ENCODE measurements at places on chromosomes 5 and 9.
A peak's percentile ranks its signal among the peaks of the same experiment; 100 is the strongest.

DNA sequence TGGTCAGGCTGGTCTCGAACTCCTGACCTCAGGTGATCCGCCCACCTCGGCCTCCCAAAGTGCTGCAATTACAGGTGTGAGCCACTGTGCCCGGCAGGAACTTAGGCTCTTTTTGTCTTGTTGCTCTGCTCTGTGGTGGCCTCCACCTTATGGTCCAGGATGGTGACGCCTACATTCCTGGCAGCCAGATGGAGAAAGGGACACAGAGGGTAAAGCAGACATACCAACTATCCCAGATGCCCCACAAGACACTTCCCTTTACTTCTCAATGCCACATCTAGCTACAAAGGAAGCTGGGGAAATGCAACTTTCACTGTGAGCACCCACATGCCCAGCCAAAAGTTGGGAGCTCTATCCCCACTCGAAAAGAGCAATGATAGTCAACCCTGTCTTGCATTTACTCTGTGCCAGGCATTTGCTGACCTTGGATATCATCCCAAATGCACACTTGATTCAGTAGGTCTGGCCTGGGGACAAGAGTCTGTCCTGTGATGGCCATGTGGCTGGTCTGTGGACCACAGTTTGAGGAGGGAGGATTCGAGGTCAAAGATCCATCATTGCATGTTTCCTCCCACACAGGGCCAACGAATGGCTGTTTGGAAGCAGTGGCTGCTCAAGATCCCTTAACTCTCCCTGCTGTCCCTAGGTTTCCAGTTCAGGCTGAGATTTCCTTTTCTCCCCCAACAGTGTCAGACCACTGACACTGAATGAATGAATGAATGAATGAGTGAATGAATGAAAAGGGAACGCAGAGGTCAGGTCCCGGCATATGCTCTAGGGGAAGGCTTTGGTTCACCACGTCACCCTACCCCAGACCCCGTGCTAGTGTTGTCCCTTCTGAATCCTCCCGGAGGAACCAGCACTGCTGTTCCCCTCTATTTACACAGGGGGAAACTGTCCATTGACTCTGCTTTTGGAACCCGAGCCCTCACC lies 1.4 kb upstream of the ERGIC1 start:
- no peak for DNase-seq

DNA sequence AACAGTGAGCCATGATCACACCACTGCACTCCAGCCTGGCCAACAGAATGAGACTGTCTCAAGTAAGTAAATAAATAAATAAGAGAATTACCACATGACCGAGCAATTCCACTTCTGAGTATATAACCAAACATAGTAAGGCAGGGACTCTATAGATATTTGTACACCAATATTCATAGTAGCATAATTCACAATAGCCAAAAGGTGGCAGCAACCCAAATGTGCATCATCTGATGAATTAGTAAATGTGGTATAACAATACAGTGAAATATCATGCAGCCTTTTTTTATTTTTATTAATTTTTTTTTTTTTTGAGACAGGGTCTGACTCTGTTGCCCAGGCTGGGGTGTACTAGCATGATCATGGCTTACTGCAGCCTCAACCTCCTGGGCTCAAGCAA lies 33.1 kb downstream of the ALDH7A1 start:
- DNase-seq, result peak; percentile 15

DNA sequence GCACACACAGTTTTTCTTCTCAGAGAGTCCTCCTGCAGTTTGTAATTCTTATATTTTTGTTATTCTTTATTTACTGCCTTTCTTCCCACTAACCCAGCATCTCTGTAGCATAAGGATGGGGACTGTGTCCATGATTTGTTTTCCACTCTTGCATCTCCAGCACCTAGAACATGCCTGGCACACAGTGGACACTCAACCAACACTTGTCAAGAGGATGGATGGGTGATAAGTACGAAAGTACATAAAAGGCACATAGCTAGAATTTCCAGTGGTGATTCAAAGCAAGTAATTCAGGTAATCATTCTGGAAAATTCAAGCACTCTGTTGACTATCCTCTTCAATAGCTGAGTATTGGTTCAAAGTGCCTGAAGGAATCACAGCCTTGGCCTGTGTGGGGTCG lies 60.2 kb upstream of the TRIO start:
- DNase-seq, result no peak

DNA sequence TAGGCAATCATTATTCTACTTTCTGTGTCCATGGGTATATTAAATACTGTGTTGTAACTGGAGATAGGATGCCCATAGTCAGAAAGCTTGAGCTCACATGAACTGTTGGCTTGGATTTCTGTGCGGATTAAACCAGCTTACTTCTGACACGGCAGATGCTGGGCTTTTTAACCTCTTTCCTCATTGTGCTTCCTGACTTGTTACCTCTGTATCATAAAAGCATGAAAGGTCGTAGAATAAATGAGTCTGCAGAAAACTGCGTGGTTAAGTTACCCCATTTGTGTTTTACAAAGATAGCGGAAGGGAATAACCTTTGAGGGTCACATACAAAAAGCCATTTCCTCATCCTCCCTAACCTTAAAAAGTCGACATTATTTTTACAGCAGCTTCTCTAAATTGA lies 199.5 kb upstream of the DMRT1 start:
- DNase-seq, result no peak

DNA sequence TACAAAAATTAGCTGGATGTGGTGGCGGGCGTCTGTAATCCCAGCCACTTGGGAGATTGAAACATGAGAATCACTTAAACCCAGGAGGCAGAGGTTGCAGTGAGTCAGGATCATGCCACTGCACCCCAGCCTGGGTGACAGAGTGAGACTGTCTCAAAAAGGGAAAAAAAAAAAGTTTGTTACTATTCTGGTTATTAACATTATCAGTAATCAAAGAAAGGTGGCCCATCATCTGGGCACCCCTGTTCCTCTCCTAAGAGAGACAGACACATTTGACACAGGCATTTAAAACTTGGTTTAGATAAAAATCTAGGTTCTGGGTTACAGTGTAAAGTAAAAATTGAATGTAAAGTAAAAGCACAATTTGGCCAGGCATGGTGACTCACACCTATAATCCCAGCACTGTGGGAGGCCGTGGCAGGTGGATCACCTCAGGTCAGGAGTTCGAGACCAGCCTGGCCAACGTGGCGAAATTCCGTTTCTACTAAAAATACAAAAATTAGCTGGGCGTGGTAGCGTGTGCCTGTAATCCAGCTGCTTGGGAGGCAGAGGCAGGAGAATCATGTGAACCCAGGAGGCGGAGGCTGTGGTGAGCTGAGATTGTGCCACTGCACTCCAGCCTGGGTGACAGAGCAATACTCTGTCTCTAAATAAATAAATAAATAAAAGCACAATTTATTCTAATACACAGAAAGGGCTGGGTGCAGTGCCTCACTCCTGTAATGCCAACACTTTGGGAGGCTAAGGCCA lies 16.7 kb upstream of the PHYHD1 start:
- no peak for DNase-seq

DNA sequence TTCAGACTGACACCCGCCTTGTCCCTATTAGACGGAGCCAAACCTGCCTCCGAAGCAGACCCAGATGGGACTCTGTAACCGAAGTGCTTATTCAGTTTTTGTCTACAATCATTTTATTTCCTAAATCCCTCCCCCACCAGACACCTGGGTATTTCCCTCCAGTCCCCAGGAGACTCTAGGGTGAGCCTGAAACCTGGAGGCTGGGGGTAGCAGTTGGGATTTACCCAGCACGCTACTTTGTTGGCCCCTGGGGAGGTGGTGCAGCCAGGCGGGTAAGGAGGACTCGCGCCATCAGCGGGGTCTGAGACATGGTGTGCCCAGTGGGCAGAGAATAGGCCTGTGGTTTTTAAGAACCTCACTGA lies 1.3 kb upstream of the LHX2 start:
- no peak for DNase-seq

GRCh38 chr9:12776513-12777055 lies 1.8 kb downstream of the LURAP1L start:
- DNase-seq, result no peak

DNA sequence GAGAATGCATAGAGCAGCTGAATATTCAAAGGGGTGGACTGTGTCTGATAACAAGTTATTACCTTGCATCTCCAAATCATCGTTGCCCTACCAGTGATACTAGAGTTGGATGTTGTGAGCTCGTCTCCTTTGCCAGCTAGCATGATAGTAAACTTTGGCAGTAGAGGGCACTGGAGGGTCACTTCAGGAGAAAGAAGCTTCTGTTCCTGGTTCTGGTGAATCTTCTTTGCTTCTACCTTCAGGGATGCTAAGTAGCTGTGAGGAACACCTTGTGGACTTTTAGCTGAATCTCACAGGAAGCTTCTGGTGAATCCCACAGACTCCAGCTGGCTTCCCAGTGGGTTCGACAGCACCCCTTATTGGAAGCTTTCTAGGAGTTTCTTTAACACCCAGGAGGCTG lies 626.6 kb upstream of the SGCD start:
- peak; percentile 21 for DNase-seq

DNA sequence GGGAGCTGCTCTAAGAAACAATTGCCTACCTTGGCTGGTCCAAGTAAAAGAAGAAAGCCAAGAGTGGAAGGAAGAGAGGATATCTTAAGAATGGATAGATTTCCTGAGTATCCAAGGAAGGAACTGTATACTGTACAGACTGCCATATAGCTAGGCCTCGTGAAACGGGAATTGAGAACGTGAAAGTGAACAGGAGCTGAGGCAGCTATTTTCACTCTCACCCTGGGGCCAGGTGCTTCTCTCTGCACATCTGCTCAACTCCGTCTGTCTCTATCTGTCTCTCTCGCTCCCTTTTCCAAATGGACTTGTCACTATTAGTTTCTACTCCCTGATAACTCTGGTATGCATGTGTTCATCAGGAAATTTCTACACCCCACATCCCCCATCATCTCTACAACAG lies 35.9 kb upstream of the TESK1 start:
- DNase-seq, result peak; percentile 41

DNA sequence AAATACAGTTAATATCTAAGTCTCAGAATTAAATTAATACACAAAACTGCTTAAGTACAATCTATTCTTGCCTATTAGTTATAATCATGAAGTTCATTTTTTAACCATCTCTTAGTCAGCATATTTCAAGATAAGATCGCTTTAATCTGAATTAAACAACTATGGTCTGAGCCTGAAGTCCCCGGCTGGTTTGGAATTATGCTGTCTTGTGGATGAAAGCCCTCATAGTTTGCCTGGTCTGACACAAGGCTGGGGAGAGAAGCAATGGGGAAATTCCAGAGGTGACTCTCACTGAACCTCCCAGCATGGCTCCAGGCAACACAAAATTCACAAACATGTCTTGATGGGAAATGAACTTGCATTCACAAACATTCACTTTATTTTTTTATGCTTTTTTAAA lies 28.0 kb upstream of the GRAMD2B start:
- no peak for DNase-seq

- DNase-seq, result no peak
Measured at GRCh38 chr5:67317603-67318002, 121.0 kb upstream of the CD180 start.

DNA sequence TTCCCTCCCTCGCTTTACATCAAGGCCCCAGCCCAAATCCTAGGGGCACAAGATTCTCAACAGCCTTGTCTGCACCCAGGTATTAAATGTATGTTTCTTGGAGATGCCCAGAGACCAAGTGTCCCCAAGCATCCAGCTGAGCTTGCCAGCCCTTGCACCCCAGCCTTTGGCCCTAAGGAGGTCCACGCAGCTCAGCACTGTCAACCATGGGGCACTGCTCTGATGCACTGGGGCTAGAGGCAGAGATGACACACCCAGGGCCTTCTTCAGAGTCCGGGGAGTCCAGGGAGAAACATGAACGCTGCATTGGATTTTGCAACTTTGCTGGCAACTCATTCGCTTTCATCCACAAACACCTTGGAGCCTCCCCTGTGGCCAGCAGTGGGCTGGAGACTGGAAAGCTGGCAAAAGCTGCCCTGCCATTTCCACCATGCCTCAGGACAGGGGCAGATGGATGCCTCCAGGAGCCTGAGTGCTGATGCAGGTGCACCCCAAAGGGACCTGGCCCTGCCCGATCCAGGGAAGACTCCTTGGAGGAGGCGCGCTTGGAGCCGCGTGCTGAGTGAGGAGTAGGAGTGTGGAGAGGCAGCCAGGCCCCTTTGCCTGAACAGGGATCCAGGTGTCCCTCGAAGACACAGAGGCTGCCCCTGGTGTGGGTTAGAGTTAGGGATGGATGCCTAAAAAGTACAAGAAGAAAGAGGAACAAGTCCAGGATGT lies 19.3 kb downstream of the PAEP start:
- no peak for DNase-seq

DNA sequence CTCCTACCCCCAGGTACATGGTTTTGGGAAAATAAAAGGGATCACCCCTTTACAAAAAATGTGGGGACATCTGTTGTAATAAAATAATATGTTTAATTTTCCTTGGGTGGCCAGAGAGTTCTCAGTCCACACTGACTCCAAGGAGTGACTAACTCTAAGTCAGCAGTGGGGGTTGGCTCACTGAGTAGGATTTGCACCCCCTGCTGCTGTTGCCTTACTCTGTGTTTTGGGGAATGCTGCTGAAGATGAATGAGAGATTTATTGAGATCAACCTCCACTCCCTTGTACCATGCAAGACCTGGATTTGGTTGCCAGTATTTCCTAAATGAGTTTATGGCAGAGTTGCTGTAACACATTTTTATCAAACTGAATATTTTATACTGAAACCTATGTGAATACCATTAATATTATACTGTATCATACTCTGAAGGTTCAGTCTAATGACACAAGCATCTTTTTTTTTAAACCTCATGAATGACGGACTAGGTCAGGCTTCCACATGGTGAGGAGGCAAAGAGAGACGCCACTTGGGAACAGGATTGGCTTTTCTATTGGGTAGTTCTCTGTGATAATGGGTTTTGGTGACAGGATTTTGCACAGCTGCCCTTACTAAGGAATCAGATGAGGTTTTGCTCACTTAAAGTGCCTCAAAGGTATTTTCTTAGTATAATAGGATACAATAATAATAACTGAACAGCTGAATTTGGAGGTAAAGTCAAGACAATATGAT lies 121.3 kb upstream of the OSMR start:
- no peak for DNase-seq

DNA sequence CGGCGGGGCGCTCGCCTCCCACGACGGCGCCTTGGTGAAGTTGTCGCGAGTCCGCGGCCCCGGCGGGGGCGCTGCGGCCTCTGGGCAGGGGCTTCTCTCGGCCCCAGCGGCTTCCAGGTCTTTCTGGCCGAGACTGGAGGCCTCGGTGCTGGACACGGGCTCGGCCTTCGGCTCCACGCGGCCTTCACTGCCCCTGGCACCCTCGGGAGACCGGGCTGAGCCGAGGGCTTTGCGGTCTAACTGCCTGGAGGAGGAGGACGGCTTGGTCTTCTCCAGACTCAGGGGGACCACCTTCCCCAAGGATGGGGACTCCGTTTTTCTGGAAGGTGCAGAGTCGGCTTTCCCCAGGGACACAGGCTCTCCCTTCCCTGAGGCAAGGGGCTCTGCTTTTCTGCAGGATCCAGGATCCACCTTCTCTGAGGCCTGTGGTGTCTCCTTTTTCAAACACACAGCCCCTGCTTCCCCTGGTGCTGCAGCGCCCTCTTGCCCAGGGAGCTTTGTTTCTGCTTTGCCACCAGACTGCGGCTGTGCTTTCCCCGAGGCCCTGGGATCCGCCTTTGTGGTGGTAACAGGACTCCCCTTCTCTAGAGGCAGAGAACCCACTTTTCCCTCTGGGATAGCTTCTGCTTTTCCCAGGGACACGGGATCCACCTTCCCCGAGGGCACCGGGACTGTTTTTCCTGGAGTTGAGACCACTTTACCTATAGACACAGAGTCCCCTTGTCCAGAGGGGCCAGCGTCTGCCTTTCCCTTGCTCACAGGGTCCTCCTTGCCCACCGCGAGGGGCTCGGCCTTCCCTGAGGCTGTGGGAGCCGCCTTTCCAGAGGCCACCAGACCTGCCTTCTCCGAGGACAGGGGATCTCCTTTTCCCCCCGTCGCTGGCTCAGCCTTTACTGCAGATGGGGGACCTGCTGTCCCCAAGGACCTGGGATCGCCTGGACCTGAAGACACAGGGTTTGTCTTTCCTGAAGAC lies 12.3 kb downstream of the GPRIN1 start:
- no peak for DNase-seq

Measured in NAMALWA (cell line).